ENCODE measurements at places on chromosomes 7 and 10.

GRCh38 chr7:34841326-34841725, 183.3 kb downstream of the NPSR1 start:
- DNase-seq = no peak

GRCh38 chr7:84720456-84721097, 466.3 kb downstream of the SEMA3D start:
- DNase-seq = no peak

- DNase-seq = no peak
These were observed 367.7 kb upstream of the NPVF start for GRCh38 chr7:25595996-25596395.

- DNase-seq = no peak
These were observed 493.3 kb upstream of the PODXL start for GRCh38 chr7:132049462-132050304.

DNA sequence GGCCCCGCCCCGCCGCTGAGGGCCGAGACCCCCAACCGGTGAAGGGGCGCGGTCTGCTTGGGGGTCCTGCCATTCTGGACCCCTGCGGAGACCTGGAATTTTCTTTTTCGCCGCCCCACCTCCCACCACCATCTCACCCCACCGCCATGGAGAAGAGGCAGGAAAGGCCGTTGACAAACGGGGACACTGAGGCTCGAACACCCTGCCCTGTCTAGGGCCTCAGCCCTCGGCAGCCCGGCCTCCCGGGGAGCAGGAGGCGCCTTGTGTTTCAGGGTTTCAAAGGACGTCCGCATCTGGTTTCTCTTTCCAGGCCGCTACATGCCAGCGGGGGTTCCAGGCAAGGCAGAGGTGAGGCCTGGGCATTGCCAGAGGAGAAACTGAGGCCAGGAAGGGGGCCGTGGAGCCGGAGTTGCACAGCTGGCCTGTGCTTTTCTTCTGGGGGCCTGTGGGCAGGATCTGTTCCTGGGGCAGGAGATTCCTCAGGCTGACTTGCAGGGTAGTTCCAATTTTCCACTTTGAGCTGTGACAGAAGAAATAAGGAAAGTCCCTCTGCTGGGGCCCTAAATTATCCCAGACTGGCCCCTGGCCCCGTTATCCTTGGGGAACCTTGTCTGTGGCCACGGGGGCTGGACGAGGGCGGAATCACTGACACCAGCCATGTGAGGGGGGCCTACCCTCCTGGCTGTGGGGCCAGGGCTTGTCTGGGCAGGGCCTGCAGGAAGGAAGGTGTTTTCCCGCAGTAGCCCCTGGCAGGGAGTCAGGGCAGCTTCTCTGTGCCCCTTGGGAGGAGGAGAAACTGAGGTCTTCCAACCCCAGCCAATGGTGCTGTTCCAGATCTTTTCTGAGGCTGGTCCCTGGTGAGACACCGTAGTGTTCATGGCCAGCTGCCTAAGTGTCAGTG, 900 bp upstream of the MICALL2 start:
- DNase-seq = no peak

GRCh38 chr10:20281579-20281978, 465.3 kb downstream of the PLXDC2 start:
- DNase-seq = no peak

DNA sequence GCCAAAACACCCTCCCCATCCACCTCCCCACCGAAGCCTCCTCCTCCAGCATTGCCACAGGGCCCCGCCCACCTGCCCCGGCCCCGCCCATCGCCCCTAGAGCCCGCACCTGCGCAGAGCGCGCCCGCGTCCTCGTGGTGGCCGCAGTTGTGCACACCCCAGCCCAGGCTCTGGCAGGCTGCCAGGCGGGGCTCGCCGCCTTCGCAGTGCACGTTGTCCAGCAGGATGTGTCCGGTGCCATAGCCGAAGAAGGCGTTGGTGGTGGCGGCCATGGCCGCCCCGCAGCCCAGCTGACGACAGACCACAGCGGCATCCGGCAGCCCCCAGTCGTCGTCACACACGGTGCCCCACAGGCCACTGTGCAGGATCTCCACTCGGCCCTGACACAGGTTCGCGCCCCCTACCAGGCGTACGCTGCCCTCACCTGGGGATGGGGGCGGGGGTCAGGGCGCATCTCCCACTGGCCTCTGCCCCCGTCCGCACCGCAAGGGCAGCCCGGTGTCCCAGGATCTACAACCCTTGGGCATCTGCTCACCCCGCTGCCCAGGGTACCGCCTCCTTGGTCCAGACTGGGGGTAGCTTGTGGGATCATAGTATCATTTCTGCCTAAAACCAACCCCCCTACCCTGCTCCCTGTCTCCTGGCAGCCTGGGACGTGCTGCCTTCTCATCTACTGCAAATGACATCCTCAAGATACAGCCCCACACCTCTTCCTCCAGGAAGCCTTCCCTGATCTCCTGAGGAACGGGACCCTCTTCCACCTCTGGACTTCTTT, 11.9 kb downstream of the SSC4D start:
- DNase-seq = peak; percentile 81

DNA sequence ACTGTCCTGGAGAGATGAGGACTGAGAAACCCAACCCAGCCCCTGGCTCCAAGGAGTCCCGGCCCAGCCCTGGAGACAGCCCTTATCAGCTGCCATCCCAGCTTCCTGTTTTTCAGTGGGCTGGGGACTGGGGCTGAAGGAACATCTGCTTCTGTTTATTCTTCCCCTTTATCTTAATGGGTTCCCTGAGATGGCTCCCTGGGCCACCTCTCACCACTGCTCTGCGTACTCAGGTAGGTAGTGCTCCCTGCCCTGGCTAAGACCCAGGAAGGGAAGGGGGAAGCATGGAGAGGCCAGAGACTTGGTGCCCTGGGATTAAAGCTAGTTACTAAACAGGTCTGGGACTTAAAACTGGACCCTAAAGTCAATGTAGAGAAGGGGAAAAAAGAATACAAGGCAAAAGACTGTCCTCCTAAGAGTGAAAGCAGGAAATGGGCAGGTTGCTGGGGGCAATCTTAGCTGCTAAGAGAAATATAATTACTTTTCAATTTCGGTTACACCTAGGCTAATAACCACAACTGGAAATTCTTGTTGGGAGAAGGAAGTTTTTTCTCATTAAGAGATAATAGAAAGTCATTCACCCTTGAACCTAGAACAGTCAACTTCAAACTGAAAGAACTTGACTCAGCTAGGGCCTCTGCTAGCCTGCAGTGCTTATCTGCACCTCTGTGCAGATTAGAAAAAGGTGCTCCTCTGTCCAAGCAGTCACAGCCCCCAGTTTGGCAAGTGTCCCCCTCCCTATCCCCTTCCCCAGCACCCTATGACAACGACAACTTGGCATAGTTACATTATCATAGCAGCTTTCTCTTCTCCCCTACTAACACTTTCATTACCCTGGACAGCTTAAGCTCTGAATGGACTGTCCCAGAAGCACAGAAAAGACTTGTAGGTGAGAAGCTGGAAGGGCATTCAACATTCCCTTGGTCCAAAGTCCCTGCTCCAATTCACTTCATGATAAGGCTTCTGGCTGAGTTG, 65.6 kb upstream of the KDM7A start:
- DNase-seq = no peak

GRCh38 chr10:133334503-133335245, 2.0 kb downstream of the CALY start:
- no peak for DNase-seq

DNA sequence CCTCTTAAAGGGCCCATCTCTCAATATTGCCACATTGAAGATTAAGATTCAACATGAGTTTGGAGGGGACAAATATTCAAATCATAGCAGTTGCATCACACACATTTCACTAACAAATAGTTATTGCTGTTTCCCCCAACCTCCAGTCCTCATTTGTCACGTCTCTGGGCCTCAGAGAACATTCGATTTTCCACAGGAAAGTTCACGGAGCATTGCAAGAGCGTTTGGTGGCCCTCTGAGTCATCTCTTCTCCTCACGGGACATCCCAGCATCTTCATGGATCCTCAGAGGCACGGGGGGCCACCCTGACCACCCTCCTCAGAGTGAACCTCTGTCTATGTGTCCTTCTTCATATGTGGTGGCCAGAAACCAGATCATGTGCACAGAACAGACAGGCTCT, 50.3 kb upstream of the CHST15 start:
- no peak for DNase-seq

GRCh38 chr10:24381235-24382010, 172.5 kb downstream of the KIAA1217 start:
- DNase-seq = no peak

DNA sequence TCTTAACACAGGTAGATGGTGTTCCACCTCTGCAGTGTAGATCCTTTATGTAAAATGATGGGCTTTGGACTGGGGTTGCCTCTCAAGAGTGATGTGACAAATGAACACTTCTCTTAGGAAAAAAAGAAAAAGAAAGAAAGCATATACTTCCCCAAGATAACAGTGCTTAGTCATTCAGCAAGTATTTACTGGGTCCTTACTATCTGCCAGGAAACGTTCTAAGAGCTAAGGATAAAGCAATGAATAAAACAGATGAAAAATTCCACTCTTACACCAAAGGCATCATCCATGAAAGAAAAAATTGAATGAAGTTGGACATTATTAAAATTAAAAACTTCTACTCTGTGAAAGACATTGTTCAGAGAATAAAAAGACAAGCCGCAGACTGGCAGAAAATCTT, 177.3 kb downstream of the C7orf25 start:
- DNase-seq = no peak

DNA sequence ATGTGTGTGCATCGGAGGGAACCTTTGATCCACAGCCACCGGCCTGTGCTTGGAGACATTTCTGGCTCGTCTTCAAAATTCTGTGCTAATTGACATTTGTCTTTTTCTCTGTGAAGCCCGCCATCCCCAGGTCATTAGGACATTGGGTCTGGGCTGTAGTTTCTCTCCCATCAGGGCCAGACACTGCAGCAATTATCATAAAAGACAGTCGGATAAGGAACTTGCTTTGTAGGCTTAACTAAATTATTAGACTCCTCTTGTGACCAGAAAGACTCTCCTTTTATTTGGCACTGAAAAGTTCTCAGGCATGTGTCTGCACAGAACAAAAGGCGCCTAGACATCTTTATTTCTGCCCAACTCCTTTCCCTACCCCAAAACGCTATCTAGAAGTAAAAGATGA, 49.1 kb upstream of the NPTX2 start:
- no peak for DNase-seq

- DNase-seq = no peak
These were observed 84.9 kb upstream of the TCERG1L start for GRCh38 chr10:131396121-131397050.

- no peak for DNase-seq
These were observed 139.2 kb downstream of the CHCHD3 start for GRCh38 chr7:132942701-132943100.

- DNase-seq = peak; percentile 41
These were observed 4.4 kb upstream of the CCL26 start for GRCh38 chr7:75776295-75776971.

DNA sequence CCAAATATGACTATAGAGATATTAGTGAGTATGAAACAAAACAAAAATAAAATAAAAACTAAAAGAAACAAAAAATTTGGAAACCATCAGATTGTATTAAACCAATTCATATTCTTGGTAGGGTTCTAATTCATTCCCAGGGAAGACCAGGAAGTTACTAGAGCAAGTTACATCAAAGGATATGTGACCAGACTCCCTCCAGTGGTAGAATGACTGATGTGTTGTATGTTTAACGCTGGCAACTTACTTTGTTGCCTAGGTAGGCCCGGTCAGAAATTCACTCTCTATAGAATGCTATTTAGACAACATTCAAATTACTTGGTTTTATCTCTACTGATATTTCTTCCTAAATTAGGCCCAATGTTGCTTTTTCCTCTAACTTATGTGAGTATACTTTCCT, 5.2 kb downstream of the PHYHIPL start:
- no peak for DNase-seq
